Activated naive CD8-positive, alpha-beta T cell treated with anti-CD3 and anti-CD28 coated beads, Interleukin-2, amount 50 U/mL, for 24 hours (primary cell): ENCODE measurements at places on chromosomes 2 and 18.

DNA sequence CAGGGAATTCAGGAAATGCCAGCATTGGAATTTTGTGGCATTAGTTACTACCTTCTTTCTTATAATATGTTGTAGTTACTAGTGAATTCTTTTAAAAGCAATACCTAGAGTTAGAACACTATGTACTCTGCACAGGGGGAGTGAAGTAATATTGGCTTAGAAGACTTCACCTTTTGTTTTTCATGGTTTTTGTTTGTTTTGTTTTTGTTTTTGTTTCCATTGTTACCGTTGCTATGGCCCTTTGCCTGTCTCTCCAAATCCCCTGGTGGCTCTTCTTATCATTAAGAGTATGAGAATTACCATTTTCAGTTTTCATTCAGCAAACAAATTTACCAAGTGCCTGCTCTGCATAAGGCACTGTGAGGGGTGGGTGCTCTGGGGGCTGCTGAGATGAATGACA lies 160.1 kb downstream of the HAUS1 start:
- no peak for DNase-seq

- DNase-seq = no peak
Measured at GRCh38 chr2:223294756-223295155, 242.8 kb downstream of the KCNE4 start.

GRCh38 chr2:188726626-188727247 lies 247.4 kb upstream of the COL3A1 start:
- no peak for DNase-seq

- DNase-seq = no peak
Measured at GRCh38 chr18:46502444-46502843, 154.6 kb downstream of the LOXHD1 start.

DNA sequence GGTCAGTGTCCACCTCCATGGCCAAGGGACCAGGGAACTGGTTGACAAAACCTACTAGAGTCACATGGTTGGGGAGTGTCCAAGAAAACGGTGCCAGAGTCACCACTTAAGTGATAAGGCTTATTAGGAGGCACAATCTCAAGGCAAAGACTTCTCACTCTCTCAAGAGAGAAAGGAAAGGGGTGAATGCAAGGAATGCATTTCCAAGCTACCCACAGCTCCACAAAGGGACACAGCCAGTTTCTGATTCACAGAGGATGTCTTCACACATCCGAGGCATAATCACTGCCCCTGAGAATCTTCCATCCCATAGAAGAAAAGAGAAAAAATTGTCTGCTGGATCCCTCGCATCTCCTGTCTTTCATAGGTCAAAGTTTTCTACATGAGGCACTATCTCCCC lies 269.3 kb downstream of the TNS1 start:
- no peak for DNase-seq
